CD4-positive, CD25-positive, alpha-beta regulatory T cell (primary cell): ENCODE measurements at places on chromosomes 3 and 15. TPM values are rescaled to one million over a fixed set of nuclear protein-coding genes. Genes with fewer than 3 reads are reported as not detected.

GRCh38 chr3:172449466-172450149 is 1.4 kb upstream of the GHSR start:
- no peak for DNase-seq

Gene LRRC2
- 2.4 TPM for total RNA-seq

- no peak for DNase-seq
These were observed 688.6 kb upstream of the ZNF385D start for GRCh38 chr3:22439626-22440025.

DNA sequence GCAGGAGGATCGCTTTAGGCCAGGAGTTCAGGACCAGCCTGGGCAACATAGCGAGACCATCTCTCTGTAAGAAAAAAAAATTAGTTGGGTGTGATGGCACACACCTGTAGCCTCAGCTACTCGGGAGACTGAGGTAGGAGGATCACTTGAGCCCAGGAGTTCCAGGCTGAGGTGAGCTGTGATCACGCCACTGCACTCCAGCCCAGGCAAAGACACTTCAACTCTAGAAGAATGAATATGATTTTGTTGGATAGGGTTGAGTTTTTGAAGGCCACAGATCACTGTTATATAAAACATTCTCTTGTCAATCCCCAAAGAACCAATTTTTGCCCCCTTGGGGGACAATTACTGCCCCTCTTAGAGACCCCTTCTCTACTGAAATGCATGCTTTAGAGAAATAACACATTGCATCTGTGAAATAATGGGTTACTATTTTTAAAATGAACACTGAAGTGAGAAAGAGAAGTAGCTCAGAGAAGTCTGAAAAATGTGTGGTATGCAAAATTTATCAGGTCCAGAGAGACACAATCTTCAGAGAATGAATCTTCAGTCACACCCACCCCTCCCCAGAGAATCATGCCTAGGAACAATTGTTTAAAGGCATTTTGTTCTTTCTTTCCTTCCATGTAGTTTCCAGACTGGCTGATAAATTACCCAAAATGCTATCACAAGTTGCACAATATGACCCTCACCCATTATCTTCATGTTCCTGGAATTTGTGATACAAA is 42.7 kb downstream of the METTL6 start:
- DNase-seq = no peak

Gene TMC3
- not detected for total RNA-seq

Gene OR5H6
- not detected for total RNA-seq

Gene VGLL3
- 0.05 TPM for total RNA-seq

DNA sequence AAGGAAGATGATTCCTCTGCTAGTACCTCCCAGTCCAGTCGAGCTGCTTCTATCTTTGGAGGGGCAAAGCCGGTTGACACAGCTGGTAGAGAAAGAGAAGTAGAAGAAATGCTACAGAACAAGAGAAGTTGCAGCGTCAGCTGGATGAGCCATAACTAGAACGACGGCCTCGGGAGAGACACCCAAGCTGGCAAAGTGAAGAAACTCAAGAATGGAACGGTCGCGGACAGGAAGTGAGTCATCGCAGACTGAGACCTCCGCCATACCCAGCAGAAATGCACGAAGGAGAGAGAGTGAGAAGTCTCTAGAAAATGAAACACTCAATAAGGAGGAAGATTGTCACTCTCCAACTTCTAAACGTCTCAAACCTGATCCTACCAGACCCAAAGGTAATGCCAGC is 19.0 kb upstream of the PARP14 start:
- peak; percentile 27 for DNase-seq

Gene PP2D1
- total RNA-seq = not detected

- no peak for DNase-seq
These were observed 25.2 kb downstream of the ARPP21 start for GRCh38 chr3:35664460-35664919.

Gene VGLL4
- total RNA-seq = 16.3 TPM

GRCh38 chr3:171393032-171393744 is 67.0 kb downstream of the TNIK start:
- DNase-seq = no peak

GRCh38 chr15:66595931-66596545 is 30.2 kb upstream of the LCTL start:
- no peak for DNase-seq

Gene HYAL1
- 0.35 TPM for total RNA-seq

Gene MNS1
- not detected for total RNA-seq

Gene ILDR1
- total RNA-seq = not detected

- DNase-seq = no peak
These were observed 157.7 kb downstream of the RPLP1 start for GRCh38 chr15:69610277-69610676.

Gene RPL35A
- total RNA-seq = 1,211 TPM

GRCh38 chr15:85580879-85581278 is 200.5 kb downstream of the AKAP13 start:
- peak; percentile 25 for DNase-seq

GRCh38 chr3:187973977-187974870 is 179.7 kb upstream of the LPP start:
- no peak for DNase-seq

Gene CHMP2B
- total RNA-seq = 35.4 TPM

Gene FEZF2
- total RNA-seq = not detected

GRCh38 chr3:105118905-105119304 is 247.8 kb upstream of the ALCAM start:
- no peak for DNase-seq

- no peak for DNase-seq
These were observed 12.4 kb downstream of the PLS1 start for GRCh38 chr3:142608631-142609030.

GRCh38 chr3:50121072-50122032 is 32.6 kb downstream of the RBM5 start:
- peak; percentile 76 for DNase-seq

Gene GADL1
- not detected for total RNA-seq

Gene OR5H2
- total RNA-seq = not detected

DNA sequence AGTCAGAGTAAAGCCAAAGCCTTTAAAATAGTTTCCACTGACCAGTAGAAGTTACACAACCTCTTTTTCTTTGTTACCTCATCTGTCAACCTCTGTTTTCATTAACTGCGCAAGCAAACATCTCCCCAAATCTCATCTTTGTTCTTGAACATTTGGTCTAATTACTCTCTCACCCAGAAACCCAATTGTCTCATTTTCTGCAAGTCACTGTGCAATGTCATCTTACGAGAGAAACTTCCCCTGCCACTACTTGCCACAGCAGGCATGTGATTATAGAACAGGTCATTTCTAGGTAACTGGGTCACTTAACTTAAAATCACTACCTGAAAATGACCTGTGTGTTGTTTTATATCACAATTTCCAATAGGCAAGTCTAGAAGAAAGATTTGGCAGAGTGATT is 159.4 kb downstream of the SI start:
- DNase-seq = no peak

Gene ABCC5
- total RNA-seq = 27.1 TPM

GRCh38 chr3:94524102-94524919 is 461.4 kb downstream of the NSUN3 start:
- no peak for DNase-seq

DNA sequence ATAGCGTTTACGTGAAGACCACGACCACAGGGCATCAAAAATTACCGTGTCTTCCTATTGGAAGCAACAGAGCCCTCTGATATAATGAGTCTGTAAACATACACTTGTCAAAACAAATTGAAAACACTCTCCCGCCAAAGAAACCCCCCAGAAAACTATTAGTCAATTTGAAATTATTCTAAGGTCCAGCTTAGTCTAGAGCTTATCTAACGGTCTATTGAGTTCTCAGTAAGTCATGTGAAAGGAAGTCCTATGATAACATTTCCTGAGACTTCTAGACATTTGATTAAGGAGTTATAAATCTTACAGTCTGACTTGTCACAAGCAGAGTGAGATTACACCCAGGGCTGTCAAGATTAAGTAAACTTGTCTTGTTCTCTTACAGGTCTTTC is 356.3 kb downstream of the FOXP1 start:
- peak; percentile 58 for DNase-seq

Gene PRRT3
- total RNA-seq = 4.7 TPM

- DNase-seq = no peak
These were observed 64.3 kb upstream of the GOLGA8B start for GRCh38 chr15:34647569-34648293.

GRCh38 chr3:102544741-102545140 is 109.9 kb downstream of the ZPLD1 start:
- no peak for DNase-seq

GRCh38 chr3:143098032-143098764 is 21.4 kb upstream of the CHST2 start:
- DNase-seq = no peak

DNA sequence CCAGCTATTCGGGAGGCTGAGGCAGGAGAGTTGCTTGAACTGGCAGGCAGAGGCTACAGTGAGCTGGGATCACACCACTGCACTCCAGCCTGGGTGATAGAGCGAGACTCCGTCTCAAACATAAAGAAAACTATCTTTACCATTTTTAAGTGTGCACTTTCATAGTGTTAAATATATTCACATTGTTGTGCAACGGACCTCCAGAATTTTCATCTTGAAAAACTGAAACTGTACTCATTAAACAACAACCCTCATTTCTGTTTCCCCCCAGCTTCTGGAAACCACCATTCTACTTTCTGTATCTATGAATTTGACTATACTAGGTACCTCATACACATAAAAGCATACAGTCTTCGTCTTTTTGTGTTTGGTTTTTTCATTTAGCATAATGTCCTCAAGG is 375.1 kb downstream of the SHQ1 start:
- DNase-seq = peak; percentile 43
